H4 (cell line): ENCODE measurements at places on chromosomes 5 and 9. TPM values are rescaled to one million over a fixed set of nuclear protein-coding genes. Genes with fewer than 3 reads are reported as not detected.
A peak's percentile ranks its signal among the peaks of the same experiment; 100 is the strongest.

DNA sequence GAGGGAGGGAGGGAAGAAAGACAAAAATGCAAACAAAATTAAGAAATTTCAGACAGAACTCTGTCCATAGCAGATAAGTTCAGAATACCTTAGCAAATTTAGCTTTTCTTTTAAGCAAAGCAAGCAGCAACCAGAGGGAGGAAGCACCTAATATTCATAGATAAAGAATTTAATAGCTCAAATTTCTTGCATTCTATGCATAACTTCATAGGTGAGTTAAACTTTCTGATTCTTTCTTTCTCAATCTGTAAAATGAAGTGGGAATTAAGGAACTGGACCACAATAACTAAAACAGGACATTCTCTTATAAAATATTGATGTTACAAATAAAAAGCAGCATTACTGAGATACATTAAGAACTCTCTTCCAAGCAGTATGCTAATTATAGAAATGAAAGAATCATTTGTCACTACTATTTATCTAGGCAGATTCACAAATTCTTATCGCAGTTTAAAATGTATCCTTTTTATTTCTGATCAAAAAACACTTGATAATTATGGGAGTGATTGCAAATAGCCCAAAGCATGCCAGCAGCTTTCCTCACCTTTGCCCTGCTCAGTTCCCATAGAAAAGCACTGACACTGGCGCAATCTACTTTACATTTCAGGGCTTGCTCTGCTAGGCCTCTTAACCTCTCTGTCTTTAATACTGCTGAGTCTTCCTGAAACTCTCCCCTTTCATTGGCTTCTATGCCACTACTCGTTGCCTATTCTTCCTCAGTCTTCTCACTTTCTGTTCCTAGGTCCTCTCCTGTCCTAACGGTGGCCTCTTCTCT lies 341.8 kb downstream of the PIK3R1 start:
- no peak for DNase-seq

DNA sequence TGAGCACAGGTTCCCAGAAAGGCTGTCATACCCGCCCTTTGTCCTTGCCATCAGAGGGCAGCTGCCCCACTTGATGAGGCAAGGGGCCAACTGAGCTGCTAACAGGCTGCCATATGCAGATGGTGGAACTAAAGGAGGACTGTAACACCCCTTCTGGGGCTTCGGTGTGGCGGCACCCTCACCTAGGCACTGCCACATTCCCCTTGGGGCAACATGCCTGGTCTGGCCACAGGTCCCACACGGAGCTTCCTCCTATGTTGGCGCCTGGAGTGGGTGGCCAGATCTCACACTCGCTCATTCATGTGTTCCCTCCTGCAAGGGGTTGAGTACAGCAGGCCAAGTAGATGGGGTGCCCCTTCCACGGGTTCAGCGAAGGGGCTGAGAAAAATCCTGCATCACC lies 777.4 kb upstream of the CHD1 start:
- DNase-seq, result no peak

DNA sequence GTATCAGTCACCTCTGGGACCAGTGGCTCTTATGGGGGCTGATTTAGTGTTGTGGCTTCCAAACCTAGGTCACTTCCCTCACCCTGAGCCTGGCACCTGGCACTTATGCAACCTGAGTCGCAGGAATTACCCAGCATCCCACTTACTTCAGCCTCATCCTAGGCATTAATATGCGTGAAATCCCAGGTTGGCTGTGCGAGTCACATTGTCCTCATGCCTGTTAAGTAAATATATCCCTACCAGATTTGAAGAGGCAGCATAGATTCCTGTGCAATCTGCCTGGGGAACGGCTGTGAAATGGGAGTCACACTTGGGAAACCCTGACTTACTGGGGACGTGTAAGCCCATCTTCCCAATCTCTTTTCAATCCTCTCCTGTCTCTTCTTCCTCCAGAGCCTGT lies 42.7 kb upstream of the AKNA start:
- DNase-seq, result no peak

DNA sequence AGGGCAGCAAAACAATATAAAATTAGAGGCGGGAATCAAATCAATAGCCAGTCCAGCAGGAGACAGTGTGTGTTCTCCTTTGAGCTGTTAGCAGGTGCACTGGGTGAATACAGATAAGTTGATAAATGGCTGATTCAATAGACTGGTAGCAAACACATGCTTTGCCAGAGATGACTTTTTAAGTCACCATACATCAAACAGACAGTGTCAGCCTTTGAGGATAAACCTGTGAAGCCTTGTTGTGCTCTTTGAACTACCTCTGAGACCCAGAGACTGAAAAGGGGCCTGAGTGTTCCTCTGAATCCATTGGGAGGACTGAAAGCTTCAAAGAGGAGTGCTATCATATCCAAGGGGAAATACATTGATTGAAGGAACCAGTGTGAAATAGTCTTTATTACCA lies 301.9 kb downstream of the RASEF start:
- DNase-seq, result no peak

DNA sequence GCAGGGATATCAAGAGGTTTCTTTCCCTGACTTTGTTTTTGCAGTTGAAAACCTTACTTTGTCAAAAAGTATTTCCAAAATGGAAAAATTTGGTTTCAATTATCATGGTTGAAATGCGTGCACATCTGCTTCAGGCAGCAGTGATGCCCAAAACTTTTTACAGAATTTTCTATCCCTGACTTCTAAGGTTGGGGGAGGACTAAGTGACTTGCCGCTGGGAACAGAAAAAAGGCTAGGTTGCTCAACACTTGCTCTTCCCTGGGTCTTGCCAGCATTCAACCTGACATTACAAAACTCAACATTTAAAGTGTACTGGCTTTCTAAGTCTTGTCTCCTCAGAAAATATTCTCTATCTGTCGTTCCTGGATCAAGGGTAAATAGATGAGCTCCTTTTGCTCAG lies 4.7 kb downstream of the KLHL3 start:
- no peak for DNase-seq

- DNase-seq, result no peak
These were observed 165.6 kb downstream of the RFX3 start for GRCh38 chr9:3360245-3360644.

DNA sequence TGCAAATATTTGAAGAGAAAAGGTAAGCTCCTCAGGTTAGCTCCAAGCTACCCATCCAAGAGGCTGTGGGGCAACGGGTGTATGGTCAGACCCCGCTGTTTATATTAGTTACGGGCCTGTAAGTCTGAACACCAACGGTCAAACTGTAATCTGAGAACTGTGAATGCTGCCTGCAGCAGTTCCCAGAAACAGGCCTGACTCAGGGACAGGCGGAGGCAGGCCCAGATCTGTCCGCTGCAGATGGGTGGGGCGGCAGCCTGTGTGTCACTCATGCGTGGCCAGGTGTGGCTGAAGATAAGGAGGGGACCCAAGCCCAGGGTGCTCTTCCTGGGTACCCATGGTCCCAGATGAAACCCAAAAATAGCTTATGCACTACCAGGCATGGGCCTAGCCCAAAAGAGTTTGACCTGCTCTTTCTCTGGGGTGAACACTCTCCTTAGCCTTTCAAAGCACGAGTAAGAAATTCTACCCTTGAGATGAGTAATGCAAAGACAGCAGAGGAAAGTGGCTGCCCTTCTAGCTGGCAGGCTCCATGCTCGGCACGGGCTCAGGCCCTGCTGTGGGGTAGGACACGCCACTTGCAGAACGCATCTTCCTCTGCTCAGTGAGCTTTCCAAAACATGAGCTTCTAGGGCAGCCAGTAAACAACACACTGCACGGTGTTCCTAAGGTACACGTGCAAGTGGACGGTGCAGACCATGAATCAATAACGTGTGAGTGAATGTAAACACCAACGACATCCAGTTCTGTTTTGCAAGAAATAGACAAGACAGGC lies 9.1 kb downstream of the UBAC1 start:
- DNase-seq, result peak; percentile 61

DNA sequence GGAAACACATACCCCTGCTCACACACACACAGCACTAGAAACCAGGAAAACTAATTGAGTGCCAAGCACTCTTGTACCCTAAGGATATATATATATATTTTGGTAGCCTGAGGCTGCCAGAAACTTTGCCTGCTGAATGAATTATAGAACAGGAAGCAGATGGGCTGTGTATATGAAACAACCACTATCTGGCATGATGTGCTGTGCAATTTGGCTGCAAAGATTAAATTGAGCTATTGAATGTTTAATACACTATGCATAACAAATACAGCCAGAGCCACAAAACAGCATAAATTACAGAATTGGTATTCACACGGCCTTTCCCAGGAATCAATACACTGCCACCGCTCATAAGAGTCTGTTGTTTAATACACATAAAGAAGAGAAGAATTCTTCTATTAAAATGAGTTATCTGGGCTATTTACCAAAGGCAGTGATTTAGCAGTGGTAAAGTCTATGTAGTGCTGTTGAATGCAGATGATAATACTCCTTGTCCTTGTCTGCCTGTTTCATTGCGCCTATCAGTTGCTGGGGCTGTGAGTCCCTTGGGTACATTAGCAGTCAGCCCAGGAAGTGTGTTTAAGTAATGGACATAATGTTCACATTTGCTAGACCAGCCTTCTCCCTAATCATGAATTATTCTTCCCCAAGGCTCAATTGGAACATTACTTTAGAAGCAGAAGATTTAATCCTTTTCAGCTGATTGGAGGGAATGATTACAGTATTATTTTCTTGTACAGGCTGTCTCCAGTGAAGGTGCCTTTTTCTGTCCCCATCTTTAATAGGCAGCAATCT lies 294.3 kb downstream of the TLE1 start:
- DNase-seq, result no peak

GRCh38 chr5:159301466-159301865 lies 28.8 kb downstream of the IL12B start:
- DNase-seq, result no peak

- DNase-seq, result no peak
These were observed 896 bp downstream of the RIGI start for GRCh38 chr9:32524892-32525708.

- DNase-seq, result no peak
These were observed 40.5 kb upstream of the LPCAT1 start for GRCh38 chr5:1564182-1564748.

DNA sequence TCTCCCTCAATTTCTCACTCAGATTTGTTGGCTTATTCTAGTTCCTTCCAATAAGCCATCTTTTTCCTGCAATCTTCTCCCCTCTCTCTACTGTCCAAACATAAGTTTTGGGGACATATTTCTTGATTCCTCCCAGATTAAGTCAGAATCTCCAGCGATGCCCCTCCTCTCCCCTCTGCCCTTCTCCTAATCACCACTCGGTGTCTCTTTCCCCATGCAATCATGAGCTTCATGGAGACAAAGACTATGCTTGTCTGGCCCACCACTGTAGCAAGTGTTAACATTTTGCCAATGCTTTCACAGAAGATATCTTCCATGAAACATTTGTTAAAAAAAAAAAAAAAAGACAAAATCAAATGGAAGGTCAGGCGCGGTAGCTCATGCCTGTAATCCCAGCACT lies 42.4 kb downstream of the PDE6A start:
- no peak for DNase-seq

- DNase-seq, result no peak
These were observed 13.4 kb downstream of the RABL6 start for GRCh38 chr9:136820971-136821825.

GRCh38 chr9:35714123-35714522 lies 17.9 kb downstream of the TLN1 start:
- DNase-seq, result no peak

DNA sequence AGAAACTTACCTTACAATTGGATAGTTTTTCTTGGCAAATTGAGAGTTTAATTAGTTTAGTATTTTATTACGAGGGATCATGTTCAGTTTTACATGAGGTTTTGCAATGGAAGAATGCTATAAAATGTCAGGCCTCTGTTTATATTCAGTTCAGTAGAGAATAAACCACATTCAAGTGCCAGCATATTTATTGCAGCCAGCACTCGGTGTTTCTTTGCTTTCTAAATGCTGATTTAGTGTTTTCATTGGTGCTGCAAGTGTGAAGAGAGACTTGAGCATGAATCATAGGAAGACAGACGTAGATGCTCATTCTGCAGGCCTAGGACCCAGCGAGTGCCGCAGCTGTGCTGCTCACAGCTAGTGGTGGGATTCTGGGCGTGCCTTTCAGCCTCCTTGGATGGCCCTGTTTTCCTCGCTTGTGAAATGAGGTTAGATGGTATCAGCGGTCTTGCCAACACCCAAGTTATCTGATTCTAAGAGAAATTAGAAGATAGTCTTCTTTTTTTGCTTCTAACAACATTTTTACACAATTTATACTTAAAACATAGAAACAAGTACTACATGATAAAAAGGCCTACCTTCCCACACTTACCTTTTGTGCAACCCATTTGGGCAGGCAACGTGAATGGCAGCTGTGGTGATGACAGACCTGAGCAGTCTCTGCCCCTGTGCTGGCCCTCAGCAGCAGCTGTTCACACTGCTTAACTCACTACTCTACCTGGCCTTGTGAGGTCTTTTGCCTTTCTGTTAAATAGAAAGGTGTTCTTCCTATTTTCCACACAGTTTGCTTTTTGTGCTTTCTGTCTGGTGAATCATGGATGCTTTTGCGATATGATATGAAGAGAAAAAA lies 26.8 kb upstream of the TNFAIP8 start:
- DNase-seq, result peak; percentile 89

- no peak for DNase-seq
These were observed 23.1 kb downstream of the GALNT12 start for GRCh38 chr9:98830554-98830953.

DNA sequence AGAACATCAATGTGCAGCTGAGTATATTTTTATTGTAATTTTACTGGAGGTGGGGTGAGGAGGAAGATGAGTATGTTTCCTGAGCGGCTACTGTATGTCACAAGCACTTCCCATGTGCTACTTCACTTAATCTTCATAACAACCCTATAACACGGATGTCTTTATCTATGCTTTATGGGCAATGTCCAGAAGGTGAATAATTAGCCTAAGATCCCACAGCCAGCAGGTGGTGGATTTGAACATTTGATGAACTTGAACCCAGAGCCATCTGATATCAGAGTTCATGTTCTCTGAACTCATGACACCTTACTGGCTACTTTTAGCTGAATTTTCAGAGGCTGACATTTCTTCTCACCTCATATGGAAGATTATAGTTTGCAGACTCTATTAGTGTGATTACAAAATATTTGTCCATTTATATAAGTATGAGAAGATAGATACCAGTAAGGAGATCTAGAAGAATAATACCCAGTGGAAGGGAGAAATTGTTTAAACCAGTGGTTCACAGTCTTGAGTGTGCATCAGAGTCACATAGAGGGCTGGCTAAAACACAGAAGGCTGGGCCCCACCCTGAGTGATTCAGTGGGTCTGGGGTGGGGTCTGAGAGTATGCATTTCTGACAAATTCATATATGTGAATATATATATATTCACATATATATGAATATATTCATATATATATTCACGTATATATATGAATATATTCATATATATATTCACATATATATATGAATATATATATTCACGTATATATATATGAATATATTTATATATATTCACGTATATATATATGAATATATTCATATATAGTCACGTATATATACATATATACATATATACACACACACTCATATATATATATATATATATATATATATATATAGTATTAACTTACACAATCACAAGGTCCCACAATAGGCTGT lies 164.4 kb upstream of the NR3C1 start:
- no peak for DNase-seq

Gene TMEM252
- total RNA-seq, result not detected in 2 replicates

Gene SREK1
- total RNA-seq, result 21.2 and 27.8 TPM in 2 replicates

Gene PCDHB10
- total RNA-seq, result 2.9 and 4.5 TPM in 2 replicates

Gene MARCOL
- total RNA-seq, result not detected in 2 replicates

Gene ZFP2
- not detected in 2 replicates for total RNA-seq

Gene RNF183
- total RNA-seq, result not detected in 2 replicates

Gene SIT1
- total RNA-seq, result not detected in 2 replicates

Gene GFI1B
- 0.10 TPM in 1 of 2 replicates, not detected in the other for total RNA-seq

Gene TMEM215
- 0.08 TPM in 1 of 2 replicates, not detected in the other for total RNA-seq

Gene MAN2A1
- total RNA-seq, result 29.1 and 36.9 TPM in 2 replicates

Gene SLC45A2
- total RNA-seq, result not detected in 2 replicates

Gene GABRA6
- total RNA-seq, result 0.14 TPM in 1 of 2 replicates, not detected in the other

Gene KDM3B
- total RNA-seq, result 49.0 and 53.1 TPM in 2 replicates

Gene PCDHGA1
- total RNA-seq, result 0.51 and 1.6 TPM in 2 replicates

Gene PPP3R2
- not detected in 2 replicates for total RNA-seq
